ENCODE measurements at places on chromosomes 4 and X.

DNA sequence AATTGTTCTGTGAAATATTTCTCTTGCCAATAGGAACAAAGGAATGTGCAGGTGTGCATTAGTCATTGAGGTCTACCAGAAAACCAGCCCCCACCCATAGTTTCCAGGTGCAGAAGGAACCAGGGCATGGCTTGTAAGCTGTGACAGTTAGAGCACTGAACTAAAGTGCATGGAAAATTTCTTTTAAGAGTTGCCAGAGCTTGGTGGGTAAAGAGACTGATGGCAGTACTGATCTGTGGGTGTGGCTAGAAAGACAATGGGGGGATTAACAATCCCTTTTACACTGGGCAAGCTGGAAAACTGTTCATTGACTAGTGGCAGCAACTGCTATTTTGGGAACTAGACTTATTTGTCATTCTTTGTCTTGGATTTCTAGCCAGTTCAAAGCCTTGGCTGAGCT lies 326.9 kb downstream of the PCDH19 start:
- DNase-seq: no peak

DNA sequence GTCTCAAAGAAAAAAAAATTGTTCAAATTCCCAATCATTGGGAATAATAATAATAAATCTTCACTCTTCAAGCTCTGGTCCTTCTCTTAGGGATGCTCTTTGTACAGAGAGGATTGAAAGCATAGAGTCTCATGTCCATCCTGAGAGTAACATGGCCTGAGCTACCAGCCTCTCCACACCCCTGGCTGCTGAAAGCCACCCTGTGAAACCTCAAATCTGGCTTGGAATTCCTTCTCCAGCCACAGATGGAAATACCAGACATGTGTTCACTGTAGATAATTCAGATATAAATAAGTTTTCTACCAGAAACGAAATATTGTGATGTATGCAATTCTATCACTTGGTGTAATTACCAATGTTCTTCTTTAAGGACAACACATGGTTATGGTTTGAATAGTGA lies 140.6 kb downstream of the ARSF start:
- DNase-seq: no peak

DNA sequence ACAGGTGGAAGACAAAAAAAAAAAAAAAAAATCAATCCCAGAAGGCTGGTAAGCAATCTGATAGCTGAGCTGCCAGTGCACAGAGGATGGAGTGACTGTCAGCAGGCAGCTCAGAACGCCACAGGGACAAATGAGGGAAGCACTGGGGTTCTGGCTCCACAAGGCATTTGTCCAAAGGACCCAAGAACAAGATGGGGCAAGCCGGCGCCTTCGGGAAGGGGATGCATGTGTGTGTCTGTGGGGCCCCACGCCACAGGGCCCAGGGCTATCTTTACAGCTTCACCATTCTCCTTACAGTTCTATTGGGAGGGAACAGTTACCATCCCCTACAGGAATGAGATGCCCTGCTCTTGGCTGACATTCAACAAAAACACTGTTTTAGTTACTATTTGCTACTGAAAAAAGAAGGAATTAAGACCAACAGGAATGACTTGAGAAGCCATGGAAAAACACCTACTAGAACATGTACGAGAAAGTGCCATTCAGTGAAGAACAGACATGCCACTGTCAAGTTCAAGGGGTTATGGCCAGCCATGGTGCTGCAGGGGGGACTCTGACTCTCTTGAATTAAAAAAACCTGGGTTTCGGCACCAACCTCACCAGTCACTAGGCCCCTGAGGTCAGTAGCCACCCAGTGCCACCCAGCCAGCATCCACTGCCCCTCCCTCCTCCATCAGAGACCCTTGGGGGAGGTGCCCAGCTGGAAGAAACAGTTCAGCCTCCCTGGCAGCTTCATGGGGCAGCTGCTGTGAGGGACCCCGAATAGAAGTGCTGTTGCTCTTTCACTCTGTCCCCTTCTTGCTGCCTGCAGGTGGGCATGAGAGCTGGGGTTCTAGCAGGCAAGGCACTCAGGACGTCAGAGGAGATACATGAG lies 18.5 kb downstream of the WDR1 start:
- DNase-seq: no peak

DNA sequence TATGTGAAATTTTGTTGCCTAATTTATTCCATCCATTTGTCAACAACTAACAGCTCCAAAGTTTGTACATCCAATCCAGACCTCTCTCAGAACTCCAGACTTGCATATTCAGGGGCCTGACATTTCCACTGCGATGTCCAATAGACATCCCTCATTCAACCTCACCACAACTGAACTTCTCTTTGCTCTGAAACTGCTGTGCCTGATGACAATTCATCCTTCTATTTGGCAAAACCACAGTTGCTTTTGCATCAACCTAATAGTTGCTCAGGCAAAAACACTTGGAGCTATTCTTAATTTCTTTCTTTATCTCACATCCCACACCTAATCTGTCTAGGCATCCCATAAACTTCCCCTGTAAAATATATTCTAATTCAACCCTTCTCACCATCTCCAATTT lies 56.5 kb downstream of the ANTXR2 start:
- no peak for DNase-seq

GRCh38 chrX:28876408-28876807 lies 289.2 kb downstream of the IL1RAPL1 start:
- no peak for DNase-seq

- DNase-seq: no peak
These were observed 283.7 kb downstream of the GPAT3 start for GRCh38 chr4:83819582-83819981.

- no peak for DNase-seq
These were observed 9.9 kb downstream of the CFAP99 start for GRCh38 chr4:2428496-2429213.

DNA sequence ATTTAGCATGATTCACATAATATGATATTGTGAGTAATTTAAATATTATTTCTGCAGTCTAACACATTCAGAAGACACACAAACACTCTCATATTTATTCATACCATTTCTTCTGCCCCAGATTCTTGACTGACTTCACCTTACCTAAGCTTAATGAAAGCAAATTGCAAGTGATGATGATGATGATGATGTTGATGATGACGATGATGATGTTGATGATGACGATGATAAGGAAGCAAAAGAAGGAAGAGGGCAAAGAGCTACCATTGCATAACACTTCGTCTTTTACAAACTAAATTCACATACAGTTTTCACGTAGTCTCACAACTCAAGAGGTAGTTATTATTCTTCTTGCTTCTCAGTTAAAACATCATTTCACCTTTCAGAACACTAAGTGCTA lies 404.7 kb downstream of the NAF1 start:
- DNase-seq: no peak

DNA sequence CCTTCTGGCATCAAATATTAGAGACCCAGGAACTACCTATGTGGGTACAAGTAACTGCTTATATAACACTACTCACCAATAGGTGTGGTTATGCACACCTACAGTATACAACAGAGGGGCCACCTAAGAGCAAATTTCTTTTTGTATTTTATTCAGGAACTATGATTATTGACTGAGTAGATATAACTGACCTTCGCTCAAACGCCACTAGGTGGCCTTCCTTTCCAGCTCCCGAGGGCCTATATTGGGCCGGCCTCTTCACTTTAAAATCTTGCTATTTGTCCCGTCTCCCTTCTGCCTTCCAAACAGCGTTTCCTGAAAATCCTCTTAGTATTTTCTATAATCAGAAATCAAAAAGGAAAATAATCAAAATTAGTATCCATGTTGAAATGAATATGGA lies 19.9 kb upstream of the PABPC5 start:
- DNase-seq: no peak

DNA sequence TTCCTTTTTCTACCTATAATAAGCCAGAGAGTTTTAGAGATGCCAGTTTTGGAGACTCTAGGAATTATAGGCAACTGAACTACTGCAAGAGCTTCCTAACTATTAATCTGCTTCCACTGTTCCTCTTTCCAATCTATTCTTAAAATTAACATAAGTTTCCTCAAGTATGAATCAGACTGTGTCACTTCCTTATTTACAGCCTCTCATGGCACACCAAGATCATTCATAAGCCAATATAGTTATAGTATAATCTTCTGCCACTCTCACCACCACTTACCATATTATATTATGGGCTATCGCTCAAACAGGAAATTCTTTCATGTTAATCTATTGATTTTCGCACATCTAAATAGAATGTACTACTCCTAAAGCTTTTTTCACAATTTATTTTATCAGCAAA lies 383.5 kb downstream of the STPG2 start:
- DNase-seq: no peak

DNA sequence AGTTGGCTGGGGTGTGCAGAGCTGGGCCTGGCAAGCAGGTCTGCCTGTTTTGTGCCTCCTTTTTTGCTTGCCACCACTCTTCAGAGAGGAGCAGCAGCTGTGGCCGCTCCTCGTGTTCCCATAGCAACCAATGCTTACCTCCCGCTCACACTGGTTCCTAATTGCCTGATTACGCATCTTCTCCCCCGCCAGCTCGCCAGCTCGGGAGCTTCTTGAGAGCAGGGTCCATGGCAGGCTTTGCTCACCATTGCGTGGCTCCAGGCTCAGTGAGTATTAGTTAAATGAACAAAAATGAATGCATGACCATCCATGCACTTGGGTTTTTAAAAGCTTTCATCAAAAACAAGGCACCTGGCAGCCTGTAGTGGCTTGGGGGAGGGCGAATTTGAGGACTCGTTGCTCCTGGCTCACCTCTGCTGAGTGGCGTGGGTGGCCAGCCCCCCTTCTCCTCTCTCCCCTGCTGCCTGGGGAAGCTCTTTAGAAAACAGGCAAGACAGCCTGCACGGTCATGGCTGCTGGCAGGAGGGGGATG lies 14.2 kb upstream of the PJA1 start:
- DNase-seq: no peak

- DNase-seq: no peak
These were observed 63.2 kb upstream of the STARD8 start for GRCh38 chrX:68584221-68584620.

GRCh38 chr4:81003597-81004111 lies 26.9 kb upstream of the BMP3 start:
- no peak for DNase-seq

- no peak for DNase-seq
These were observed 207.6 kb downstream of the SOX3 start for GRCh38 chrX:140297273-140297672.

- DNase-seq: no peak
These were observed 38.4 kb upstream of the ARHGEF6 start for GRCh38 chrX:136819031-136819703.

DNA sequence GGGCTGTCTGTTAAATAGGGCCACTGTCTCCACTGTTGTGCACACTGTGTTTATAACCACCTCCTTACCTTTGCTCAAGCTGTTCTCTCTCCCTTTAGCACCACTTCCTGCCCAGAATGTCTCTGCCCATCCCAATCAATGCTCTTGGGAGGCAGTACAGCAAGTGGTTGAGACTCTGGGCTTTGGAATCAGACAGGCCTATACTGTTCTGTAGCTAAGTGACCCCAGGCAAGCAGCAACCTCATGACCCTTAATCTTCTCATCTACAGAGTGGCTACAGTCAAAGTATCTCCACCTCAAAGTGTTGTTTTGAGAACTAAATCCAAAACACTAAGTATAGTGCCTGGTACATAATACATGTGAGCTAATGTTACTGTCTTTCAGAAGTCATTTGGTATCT lies 3.8 kb upstream of the TXK start:
- no peak for DNase-seq

DNA sequence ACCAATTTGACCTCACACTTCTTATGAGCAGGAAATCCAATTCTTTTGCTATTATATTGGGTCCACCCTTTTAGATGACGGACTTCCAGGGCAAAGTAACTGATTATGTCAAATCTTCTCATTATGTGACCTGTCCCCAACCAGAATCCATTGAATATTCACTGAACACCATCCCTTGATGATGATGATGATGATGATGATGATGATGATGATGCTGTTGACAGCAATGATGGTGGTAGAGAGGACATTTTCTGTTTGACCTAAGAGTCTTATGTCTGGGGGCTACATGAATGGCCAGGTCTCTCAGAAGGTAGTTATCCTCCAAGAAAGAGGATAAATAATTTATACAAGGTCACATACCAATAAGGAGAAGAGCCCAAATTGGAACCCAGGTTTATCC lies 5.2 kb downstream of the TCEAL8 start:
- DNase-seq: no peak

DNA sequence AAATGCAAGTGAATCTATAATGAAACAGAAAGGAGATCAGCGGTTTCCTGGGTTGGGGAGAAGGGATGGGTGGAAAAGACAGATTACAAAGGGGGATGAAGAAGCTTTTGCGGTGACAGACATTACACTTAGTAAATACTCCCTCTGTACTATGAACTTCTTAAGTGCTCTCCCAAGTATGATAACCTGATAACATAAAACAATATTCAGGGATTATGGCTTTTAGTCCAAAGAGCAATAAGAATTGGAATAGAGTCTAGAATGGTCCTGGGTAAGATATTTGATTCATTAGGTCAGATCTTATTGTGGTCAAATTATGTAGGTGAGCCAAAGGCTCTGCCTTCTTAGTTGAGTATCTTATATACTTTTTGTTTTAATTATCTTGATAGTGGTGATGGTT lies 9.2 kb downstream of the LRRC66 start:
- no peak for DNase-seq

DNA sequence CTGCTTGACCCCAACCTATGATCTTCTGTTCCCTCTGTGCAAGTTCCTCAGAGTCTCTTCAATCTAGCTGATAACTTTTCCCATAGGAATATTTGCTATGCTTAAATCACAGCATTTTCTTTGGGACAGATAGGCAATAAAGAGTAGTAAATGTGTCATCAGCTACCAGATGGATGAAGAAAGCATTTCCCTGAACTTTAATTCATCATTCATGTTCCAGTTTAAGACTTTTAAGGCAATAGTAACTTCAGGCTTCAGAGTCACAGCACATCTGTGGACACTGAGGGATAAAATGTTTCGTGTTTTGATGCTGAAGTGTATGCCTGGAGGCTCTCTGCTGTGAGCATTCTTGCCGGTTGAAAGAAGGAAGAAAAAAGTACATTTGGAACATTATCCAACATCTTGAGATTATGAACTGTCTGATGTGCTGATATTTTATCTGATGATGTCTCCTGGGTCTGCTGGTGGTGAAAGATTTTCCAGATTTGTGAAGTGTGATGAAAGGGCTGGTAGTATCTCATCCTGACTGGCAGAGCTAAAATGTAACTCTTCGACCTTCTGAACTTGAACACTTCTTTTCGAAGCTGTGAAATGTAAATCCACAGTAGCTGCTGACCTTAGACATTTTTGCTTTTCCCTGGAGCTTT lies 133.7 kb downstream of the DCLK2 start:
- no peak for DNase-seq

- no peak for DNase-seq
These were observed 1157.3 kb upstream of the AGA start for GRCh38 chr4:178599521-178599920.

DNA sequence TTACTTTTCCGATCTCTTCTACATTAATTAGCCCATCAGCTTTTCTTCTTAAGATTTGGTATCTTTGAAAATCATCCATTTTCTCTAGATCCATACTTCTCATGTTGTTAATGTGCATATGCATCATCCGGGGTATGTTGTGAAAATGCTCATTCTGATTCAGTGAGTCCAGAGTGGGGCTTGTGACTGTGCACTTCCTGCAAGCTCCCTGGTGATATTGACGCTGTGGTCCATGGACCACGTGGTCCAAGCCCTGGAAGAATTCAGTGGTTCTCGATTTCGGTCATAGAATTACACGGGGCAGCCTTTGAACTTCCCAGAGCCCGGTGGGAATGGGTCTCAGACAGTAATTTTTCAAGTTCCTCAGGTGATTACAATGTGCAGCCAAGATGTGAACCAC lies 69.8 kb downstream of the ZFX start:
- DNase-seq: no peak

- no peak for DNase-seq
These were observed 34.0 kb upstream of the CD38 start for GRCh38 chr4:15744016-15744545.
